Bladder microvascular endothelial cell (primary cell): ENCODE measurements at places on chromosomes 7 and 10. TPM values are rescaled to one million over a fixed set of nuclear protein-coding genes. Genes with fewer than 3 reads are reported as not detected.

The PDE6C gene
- not detected in 2 replicates for total RNA-seq

The CYP2C9 gene
- not detected in 2 replicates for total RNA-seq

The NME8 gene
- total RNA-seq: not detected in 2 replicates

The SLC25A40 gene
- 4.5 and 9.7 TPM in 2 replicates for total RNA-seq

The CALCR gene
- not detected in 2 replicates for total RNA-seq

The CBX3 gene
- 101 and 126 TPM in 2 replicates for total RNA-seq

The ARHGEF35 gene
- total RNA-seq: 0.06 and 0.32 TPM in 2 replicates

The SLC18A3 gene
- total RNA-seq: not detected in 2 replicates

The ARHGAP22 gene
- 20.2 and 23.8 TPM in 2 replicates for total RNA-seq

The PLAC9 gene
- total RNA-seq: 0.19 and 0.32 TPM in 2 replicates
